ENCODE measurements at places on chromosomes 5 and 9.

DNA sequence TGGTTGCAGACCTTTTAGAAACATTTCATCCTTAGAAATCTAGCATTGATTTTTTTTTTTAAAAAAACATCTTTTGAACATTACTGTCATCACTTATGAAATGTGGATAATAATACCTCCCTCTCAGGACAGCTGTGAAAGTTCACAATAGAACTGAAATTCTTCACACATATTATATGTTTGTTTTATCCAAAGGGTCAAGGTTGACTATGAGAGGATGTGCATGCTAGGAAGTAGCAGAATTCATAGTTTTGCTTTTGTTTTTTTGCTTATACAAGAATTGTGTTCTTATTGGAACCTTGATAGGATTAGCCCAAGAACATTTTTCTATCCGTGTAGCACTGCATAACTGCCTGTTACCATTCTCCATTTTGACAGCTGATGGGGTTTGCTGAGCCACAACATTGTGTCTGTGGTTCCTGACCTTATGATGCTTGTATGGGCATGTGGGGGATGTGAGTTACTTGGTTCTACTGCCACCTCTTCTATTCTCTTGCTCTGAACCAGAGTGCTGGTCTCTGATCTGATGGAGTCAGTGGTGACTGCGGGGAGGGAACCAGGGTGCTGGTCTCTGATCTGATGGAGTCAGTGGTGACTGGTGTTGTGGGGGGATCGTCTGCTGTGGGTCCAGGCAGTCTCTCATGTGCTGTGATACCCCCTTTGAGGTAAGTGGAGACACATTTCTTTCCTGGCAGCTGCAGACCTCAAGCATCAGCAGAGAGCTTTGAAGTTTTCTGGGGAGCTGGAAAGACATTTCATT, 27.1 kb upstream of the ACTBL2 start:
- no peak for DNase-seq

DNA sequence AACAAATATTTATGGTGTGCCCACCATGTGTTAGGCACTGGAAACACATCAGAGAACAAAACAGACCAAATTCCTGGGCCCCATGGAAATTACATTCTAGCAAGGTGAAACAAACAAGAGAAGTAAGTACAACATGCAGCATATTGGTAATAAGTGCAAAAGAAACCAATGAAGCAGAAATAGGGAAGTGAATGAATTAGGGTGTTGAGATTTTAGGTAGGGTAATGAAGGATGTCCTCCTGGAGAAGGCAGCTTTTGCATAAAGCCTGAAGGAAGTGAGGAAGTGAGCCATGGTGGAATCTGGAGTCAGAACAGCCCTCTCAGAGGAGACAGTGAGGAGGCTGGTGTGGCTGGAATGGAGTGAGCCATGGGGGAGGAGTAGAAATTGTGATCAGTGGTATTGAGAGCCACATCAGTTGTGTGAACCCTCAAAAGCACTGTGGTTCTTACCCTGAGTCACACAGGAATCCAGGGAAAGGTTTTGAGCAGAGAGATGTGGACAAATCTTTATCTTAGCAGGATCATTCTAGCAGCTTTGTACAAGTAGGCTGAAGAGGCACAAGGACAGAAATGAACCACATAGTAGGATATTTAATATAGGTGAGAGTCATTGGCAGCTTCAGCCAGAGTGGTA, 52.7 kb upstream of the ARL15 start:
- no peak for DNase-seq

DNA sequence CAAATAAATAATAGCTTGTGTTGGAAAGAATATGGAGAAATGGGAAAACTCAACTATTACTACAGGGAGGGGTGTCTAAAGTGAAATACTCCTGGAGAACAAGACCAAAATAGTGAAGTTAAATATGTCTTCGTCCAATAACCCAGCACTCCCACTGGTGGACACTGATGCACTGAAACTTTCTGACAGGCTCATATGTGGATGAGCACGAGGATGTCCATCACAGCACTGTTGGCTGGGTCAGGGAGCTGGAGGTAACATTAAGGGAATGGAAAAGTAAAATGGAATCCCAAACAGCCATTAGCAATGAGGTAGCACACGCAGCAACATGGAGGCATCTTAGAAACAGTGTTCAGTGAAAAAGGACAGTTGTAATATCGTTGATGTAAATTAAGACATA, 86.5 kb downstream of the LMNB1 start:
- no peak for DNase-seq

- DNase-seq = no peak
Measured at GRCh38 chr5:97192580-97193354, 9.7 kb upstream of the RIOK2 start.
